Frontal cortex (tissue), 4 donors: ENCODE measurements at places on chromosomes 3 and 15. TPM values are rescaled to one million over a fixed set of nuclear protein-coding genes. Genes with fewer than 3 reads are reported as not detected.

The REC114 gene
- total RNA-seq, result not detected

- no peak for DNase-seq
These were observed 201.1 kb downstream of the ADAMTS17 start for GRCh38 chr15:100140527-100141308.

DNA sequence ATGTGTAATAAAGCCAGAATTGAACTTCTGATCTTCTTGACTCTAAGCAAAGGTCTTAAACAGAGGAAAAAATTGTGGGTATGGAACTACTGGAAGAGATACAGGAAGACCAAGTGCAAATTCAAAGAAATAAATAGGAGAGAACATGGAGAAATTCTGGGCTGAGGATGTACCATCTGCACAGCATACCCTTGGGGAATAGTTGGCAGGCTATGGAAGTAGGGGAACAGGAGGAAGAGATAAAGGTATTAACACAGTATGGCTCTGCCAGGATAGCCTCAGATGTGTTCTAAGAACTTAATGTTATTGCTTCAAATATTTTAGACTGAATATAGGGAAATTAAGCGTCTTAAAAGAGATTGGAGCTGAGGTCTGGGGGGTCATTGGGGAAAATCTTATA lies 485.4 kb downstream of the CNTN3 start:
- DNase-seq, result no peak

- DNase-seq, result no peak
These were observed 77.5 kb downstream of the TBL1XR1 start for GRCh38 chr3:177119829-177120228.

DNA sequence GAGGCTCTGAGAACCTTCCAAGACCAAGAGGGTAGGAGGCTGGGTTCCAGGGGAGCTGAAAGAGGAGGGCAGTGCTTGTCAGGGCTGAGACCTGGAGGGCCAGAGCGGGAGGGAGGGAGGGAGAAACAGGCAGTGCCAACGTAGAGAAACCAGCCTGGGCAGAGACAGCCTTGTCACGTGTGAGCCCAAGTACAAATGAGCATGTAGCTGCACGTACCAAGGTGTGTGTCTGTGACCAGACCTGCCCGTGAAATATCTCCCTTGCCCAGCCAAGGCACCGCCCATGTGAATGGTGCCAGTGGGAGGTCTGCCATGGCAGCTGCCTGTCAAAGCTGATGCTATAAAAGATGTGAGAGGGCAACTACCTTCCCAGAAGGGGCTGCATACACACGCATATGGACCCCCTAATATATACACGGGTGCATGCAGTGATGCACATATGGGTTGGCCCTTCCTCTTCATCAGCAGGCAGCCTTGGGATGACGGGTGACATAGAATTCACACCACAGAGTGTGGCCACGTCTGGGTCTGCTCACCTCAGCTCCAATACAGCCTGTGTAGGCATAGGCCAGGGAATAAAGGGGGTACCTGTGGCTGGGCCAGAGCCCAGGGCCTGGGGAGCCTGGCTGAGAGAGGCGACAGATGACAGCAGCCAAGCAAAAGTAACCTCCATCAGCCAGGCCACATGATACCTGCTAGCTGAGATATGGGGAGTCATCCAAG lies 7.8 kb upstream of the CTDSPL start:
- DNase-seq, result no peak

The FAM98B gene
- total RNA-seq, result 37.9 TPM

- no peak for DNase-seq
These were observed 155.7 kb downstream of the LPP start for GRCh38 chr3:188309437-188310269.

DNA sequence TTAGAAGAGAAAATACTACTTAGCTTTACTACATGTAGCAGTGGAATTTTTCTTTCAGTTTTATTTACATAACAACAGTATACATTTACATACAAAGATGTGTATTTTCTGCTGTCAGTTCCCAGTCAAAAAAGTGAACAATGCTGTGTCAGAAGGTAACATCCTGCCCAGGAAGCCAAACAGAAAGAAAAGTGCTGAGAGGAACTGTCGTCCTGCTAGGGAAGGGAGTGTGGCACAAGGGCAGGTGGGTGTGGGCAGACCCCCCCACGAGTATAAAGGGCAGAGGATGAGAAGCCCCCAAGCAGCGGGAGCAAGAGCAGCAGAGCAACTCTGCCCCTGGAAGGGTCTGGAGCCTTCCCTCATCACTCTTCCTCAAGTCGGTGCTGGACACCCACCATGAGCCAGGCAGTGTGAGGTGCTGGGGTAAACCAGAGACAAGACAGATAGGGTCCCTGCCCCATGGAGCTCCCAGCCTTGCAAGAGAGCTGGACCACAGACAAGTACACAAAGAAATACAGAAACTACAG lies 39.7 kb downstream of the TBC1D2B start:
- DNase-seq, result no peak

DNA sequence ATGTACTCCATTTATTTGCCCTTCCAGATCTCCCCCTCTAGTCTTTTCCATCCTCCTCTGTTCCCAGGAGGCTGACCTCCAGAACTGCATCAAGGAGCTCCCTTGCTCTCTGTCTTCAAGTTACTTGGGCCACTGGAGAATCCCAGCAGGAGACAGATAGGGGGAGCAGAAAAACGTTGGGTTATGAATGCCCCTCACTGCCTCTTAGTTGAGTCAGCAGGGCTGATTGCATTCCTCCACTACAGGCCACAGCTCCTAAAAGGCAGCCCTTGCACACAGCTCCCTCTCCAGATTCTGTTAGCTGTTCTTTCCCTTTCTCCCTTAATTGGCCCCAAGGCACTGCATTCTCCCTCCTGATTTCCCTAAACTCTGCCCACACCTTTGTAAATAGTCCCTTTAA lies 12.4 kb upstream of the CEP152 start:
- DNase-seq, result no peak

DNA sequence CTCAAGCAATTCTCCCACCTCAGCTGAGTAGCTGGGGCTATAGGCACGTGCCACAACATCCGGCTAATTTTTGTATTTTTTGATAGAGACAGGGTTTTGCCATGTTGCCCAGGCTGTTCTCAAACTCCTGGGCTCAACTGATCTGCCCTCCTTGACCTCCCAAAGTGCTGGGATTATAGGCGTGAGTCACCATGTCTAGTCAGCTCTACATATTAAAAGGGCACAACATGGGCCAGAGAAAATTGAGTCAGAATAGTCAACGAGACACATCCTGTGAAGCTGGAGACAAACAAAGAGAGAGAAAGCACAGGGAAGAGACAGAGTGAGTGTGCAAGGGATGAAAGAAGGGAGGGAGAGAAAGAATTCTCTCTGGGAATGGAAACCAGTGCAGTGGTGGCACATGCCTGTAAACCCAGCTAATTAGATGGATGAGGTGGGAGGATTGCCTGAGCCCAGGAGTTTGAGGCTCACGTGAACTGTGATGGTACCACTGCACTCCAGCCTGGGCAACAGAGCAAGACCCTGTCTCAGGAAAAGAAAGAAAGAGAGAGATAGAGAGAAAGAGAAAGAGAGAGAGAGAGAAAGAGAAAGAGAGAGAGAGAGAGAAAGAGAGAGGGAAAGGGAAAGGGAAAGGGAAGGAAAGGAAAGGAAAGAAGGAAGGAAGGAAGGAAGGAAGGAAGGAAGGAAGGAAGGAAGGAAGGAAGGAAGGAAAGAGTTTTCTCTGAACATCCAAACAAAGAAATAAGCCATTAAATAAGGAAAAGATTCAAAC lies 107.2 kb upstream of the SLC25A36 start:
- DNase-seq, result no peak

The PEAK1 gene
- 15.9 TPM for total RNA-seq

GRCh38 chr3:55169608-55170072 lies 241.8 kb upstream of the LRTM1 start:
- no peak for DNase-seq

The GABRR3 gene
- total RNA-seq, result not detected

DNA sequence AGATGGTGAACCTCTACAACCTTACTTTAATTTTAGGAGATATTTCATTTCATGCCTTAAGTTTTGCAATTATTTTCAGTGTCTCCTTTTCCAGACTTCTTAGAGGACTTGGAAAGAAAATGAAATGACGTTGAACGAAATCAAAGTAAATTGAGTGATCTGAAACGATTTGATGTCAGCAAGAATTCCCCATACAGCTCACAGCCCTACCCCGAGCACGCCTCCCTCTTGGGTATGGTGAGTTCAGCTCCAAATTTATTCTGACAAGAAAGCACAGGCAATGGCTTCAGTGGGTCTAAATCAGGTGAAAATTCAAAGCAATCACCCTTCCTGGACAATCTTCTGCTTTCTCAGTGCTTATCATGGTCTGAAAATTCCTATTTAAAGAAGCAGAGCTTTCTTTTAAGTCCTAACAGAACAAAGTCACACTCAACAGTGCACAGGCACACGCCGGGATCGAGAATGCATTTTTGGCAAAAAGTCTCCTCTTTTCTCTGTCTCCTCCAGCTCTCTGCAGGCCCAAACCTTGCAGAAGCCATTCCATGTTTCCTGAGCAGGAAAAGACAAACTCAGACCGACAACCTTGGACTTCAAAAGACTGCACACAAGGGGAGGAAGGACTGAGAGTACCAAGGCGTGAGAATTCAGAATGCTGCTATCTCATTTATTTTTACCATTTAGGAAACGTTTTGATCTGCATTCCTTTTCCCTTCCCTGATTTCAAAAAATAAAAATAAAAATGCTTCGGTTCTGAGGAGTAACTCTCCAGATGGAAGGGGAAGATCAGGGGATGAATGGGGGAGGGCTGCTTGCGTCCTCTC lies 72.0 kb downstream of the CCNL1 start:
- DNase-seq, result peak; percentile 28

The CAMKV gene
- total RNA-seq, result 180 TPM

- DNase-seq, result peak; percentile 37
These were observed 466 bp downstream of the NFKBIZ start for GRCh38 chr3:101849714-101850245.

GRCh38 chr3:128385080-128385832 lies 81.4 kb downstream of the DNAJB8 start:
- DNase-seq, result no peak
